ENCODE measurements at places on chromosomes 2 and 18.

DNA sequence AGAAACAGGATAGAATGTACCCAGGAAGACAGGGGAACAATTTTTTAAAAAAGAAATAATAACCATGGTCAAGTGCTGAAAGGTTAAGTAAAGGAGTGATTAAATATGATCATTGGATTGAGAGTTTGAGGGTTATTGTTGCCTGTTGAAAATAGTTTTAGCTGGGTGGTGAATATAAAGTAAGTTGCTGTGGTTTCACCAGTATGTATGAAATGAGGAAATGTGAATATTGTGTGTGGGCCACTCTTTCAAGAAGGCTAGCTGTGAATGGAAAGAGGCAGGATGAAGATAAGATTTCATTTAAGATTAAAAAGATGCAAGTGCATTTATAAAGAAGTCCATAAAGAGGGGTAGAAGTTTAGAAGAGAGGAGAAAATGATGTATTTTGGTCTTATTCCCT, 53.8 kb downstream of the GULP1 start:
- DNase-seq, result no peak

DNA sequence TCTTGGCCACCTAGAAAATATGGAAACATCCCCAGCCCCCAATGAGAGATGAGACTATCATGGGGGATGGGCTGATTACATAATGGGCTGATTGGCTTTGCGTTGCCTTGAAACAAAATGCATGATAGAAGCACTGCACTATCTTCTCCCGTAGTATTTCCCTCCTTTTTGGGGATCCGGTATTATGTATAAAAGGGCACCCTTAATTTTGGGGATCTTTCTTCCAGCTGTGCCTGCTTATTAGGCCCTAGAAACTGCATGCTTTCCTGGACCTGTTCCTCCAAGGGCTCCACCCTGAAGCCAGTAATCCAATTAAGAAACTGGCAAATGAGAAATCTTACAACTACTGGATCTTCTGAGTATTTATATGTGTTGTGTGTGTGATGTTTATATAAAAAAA, 34.9 kb upstream of the SH3RF3 start:
- DNase-seq, result no peak

DNA sequence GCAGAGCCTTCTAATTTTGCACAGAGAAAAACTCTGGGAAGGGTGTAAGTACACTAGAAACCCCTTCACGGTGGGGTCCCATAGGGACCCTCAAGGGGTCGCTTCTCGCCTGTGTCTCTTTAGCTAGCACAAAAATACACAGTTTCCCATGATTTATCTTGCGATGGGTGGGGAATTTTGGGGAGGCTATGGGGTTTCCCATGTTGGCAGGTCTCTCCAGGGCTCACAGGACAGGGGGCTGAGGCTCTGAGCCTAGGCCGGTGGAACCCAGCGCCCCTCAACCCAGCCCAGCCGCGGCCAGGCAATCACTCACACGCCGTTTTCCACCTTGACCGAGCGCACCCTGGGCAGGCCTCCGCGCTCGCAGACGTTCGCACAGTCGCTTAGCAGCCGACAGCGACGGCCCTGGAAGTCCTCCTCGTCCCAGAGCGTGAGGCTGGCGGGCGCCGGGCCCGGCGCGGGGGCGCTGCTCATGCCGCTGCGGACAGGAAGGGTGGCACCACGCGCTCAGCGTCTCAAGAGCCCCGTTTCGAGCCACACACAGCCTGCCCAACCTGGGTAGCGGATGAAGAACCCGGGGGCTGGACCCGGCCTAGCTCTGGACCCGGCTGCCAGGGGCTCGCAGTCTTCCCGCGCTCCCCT, 398 bp downstream of the CRYBA2 start:
- no peak for DNase-seq

DNA sequence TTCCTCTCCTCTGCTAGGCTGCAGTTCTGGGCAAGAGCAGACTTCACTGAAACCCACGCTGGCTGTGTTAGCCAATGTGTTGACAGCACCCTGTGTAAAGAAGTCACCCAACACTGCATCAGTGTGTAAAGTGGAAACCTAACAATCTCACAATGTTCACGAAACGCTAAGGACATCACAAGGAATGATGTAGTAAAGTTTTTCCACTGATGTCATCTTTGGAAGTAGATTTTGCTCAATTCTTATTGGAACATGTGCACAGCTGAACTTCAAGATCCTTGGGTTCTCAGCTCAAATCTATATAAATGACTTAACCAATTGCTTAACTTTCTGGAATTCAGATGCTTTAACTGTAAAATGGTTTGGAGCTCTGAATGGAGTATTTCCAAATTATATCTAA, 1112.5 kb downstream of the TSN start:
- DNase-seq, result no peak

DNA sequence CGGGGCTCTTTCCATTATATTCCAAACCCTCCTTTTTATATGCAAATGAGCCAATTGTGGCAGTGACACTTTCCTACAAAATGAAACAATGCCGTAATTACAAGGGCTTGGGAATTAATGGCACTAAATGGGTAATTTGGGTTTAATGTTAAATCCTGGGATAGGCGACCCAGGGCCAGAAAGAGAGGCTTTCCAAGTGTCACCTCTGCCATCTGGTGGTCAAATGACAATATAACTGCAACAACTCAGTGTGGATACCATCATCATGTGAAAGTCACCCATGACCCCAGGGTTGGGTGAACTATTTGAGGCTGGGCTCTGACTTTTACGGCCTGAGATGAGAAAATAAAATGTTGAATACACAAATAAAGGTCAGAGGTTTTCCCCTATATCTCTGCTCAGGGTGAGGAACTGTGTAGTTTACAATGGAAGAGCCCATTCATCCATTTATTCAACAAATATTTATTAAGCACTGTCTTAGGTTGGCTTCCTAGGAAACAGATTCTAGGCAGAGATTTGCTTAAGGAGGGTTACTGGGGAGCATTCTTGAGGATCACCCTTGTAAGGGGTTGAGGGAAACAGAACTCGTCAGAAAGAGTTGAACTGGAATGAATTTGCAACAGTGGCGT, 13.6 kb upstream of the THADA start:
- DNase-seq, result peak; percentile 24

- DNase-seq, result peak; percentile 36
Measured at GRCh38 chr2:168456521-168457189, 583 bp downstream of the CERS6 start.

GRCh38 chr2:113834051-113834730, 55.7 kb upstream of the ACTR3 start:
- no peak for DNase-seq

GRCh38 chr2:124804014-124804940, 779.2 kb downstream of the CNTNAP5 start:
- no peak for DNase-seq

- DNase-seq, result no peak
Measured at GRCh38 chr18:25141886-25142285, 210.1 kb downstream of the ZNF521 start.

DNA sequence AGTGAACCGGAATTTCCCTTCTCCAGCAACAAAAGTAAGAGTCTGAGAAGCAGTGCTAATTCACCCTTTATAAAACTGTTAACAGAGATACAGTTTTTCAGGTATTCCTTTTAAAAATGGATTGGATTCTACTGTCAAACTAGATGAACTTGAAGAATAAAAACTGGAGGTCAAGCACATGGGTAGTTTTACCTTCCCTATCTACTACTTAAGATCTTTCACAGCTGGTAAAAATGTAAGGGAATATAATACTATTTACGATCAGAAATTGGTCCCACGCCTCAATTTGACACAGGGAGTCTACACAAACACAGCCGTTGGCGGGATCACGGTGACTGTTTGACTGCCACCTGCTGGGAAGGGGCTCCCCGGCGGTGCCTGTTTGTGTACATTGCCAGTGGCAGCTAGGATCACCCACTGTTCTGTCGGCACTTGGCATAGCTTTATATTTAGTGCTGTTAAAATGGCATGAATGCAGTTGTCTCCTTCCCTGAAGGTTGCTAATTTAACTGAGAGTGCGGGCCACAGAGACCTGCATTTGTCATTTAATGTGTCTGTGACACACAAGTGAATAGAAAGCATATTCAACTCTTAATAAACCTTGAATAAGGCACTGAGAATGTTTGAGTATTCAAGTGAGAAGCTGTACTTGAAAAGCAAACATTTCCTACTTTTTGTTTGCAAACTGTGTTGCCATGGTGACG, 59.5 kb downstream of the ABCG8 start:
- no peak for DNase-seq

DNA sequence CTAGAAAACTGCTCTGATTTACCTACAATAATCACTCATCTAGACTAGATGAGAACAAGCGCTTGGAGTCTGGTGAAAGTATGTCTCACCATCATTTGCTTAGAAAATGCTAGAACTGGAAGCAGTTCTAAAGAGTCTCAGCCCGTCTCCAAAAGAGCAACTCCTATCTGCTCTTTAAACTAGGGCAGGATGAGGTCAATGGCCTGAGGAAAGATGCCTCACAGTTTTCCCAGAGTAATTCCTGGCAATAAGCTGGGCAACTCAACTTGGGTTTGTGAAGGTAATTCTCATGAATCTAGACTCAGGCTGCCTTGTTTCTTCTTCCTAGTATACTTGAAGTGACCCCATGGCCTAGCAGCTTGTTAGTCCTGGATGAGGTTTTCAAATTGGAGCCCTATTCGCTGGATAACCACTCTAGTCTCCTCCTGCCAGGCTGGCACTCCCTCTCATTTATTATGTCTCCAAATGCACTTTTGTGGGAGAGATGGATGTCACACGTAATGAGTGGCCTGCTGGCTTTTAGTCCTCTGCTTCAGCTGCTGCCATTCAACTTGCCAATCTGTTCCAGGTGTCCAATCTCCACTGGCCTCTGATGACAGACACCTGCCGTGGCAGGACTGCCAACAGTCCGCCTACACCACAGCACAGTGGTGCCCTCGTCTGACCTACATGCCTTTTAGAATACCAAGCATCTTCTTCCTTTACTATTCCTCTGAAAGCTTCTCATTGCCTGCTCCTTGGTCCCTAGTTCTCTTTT, 80.9 kb downstream of the CABYR start:
- DNase-seq, result no peak

DNA sequence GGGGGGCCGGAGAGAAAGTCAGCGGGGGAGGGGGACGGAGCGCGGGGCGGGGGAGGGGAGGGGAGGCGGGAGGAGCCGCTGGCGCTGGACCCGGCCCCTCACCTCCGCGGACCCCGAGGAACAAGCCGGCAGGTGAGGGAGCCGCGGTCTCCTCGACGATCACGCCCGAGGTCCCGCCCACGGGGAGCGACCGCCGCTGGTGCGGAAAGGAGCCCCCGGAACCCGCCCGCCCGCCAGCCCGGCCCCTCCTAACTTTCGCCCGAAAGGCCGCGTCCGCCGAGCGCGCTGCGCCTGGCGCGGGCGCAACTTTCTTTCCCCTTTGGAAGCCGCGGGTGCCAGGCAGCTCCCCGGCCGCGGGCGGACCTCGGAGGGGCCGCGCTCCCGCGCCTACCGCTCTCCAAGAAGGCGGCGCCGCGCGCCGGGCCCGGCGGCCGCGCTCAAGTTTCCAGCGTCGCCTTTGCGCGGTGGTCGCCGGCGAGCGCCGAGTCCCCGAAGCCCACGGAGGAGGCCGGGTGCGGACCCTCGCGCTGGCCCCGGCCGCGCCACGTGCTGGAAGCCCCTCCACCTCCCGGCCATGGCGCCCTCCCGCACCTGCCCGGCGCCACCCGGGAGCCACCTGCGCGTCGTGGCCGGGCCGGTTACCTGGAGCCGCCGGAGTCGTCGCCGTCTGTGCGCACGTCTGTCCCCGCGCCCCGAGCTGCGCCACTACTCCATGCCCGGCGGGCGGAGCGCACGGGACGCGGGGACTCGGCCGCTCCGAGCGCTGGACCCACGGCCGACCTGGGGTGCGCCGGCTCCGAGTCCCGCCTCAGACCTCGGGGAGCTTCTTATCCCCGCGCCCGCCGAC, at the start of gene ALKAL2:
ALKAL2 (minus strand) TSS at position 181 of the 847 bp plus-strand sequence. CDS start 256 bp downstream, outside the sequence.
- no peak for DNase-seq

DNA sequence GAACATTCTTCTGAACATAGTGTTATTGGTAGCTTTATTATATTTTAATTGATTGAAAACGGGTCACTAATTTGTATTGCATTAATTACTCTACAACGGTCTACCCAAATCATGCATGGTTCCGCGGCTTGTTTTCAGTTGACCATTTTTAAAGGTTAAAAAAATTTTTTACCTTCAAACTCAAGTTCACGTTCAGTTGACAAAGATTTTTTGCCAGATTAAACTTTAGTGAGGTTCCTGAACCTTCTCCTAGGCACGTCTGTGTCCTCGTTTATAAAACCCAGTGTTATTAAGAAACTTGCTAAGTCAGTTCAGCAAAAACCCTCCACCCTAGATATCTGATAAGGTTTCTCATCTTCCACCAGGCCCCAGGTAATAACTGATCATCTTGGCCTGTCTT, 331.2 kb downstream of the ALK start:
- DNase-seq, result no peak

GRCh38 chr2:85997017-85997970, 108.4 kb downstream of the POLR1A start:
- no peak for DNase-seq
